ENCODE measurements at places on chromosomes 2 and 18.
A peak's percentile ranks its signal among the peaks of the same experiment; 100 is the strongest.

- DNase-seq: no peak
Measured at GRCh38 chr2:173957517-173957916, 7.7 kb downstream of the SP3 start.

GRCh38 chr18:34493099-34493544 lies 217.0 kb upstream of the DTNA start:
- DNase-seq: peak; percentile 31

GRCh38 chr18:54636217-54636616 lies 45.2 kb downstream of the DYNAP start:
- DNase-seq: no peak

DNA sequence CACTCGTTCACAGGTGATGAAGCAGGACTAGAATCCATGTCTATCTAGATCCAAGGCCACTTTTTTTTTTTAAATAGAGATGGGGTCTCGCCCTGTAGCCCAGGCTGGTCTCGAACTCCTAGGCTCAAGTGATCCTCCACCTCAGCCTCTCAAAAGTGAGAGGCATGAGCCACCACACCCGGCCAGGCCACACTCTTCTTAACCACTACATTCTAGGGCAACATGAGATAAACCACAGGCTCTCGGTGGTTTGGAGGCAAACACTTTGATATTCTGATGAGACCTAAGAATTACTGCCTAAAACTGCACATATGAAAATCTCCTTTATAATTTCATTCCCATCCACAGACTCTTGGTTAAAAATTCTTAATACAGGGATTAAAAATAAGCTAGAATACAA lies 51.8 kb downstream of the USP34 start:
- no peak for DNase-seq

GRCh38 chr2:128626760-128627511 lies 308.3 kb upstream of the HS6ST1 start:
- no peak for DNase-seq

DNA sequence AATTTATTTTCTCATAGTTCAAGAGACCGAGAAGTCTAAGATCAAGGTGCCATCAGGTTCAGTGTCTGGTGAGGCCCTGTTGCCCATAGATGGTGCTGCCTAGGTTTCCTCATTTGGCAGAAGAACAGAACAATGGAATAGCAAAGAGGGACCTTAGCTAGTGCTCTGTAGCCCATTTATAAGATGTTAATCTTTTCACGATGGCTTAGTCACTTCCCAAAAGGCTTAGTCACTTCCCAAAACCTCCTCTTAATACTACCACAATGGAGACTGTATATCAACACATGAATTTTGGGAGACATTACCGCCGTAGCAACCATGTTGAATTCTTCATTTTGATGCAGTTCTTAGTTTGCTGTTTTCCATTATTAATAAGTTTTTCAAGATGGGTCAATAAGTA lies 246.3 kb upstream of the NRP2 start:
- no peak for DNase-seq

- no peak for DNase-seq
Measured at GRCh38 chr2:230795856-230796255, 68.9 kb upstream of the ITM2C start.

GRCh38 chr2:240438810-240439697 lies 3.6 kb downstream of the GPC1 start:
- DNase-seq: no peak

- DNase-seq: no peak
Measured at GRCh38 chr2:204353823-204354222, 191.5 kb upstream of the PARD3B start.

DNA sequence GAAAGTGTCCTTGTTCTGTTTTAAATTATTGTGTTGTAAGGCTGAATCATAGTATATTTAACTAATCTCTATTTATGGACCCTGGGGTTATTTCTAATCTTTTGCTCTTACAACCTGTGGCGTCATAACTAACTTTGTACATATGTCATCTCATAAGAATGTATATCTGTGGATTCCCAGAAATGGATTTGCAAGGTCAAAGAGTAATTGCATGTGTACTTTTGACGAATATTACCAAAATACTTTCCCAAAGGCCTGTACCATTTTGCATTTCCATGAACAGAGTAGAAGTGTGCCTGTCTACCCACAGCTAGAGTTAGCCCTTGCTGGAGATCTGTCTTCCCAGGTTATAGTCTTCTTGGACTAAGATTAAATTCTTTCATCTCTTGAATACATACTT lies 42.8 kb downstream of the SEMA4F start:
- no peak for DNase-seq

DNA sequence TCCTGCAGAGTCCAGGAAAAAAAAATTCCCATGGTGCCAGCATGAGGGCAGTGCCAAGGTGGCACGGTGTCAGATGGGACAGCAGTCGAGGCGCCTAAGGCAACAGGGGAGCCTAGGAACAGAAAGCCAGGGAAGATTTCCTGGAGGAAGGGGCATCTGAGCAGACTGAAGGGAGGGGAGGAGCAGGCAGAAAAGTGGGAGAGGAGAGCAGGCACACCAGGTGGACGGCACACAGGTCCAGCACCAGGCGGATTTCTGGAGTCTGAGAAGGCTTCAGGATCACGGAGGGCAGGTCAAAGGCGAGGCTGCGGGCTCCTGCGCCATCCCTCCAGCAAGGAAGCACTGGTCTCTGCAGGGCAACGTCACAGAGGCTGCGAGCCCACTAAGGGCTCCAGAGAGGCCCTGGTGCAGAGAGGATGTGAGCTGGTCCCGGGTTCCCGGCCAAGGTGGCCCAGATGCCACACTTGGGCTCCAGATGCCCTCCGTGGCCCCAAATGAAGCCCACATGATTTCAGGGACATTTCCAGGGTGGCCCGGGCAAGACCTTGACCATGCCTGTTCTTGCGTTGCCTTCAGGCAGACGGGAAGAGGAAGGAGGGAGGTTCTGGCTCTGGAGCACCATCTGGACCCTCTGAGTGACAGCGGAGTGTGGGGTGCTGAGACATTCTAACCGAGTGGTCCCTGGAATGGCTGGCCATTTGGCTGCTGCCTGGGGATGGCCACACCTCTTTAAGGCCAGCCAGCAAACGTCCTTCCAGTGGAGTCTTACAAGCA lies 4.1 kb downstream of the HS6ST1 start:
- no peak for DNase-seq

- no peak for DNase-seq
Measured at GRCh38 chr2:205531072-205531471, 151.2 kb upstream of the NRP2 start.

DNA sequence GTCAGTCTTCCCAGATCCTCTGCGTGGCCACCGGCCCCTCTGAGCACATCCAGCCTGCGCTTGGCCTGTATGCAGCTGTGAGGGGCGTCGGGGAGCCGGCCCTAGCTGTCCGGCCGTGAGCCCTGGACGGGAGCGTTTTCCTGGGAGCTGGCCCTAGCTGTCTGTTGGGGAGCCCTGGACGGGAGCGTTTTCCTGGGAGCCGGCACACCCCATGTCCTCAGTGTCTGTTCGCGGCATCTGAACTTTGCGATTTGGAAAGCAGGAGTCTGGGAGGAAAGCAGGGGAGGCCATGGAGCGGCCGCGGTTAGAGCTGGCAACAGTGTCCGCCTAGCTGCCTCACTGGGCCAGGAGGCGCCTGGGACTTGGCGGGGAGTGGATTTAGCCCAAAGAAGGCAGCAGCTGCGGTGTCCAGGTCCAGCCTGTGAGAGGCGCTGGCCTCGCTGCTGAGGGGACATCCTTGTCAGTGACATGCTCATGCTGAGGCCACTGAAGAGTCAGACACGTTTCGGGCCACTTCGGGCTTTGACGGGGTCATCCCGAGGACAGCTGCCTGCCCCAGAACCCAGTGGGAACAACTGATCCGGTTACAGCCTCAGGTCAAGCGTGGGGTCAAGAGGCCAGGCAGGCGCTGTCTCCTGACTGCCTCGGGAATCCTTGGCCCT lies 75.8 kb downstream of the KCNG2 start:
- DNase-seq: no peak

DNA sequence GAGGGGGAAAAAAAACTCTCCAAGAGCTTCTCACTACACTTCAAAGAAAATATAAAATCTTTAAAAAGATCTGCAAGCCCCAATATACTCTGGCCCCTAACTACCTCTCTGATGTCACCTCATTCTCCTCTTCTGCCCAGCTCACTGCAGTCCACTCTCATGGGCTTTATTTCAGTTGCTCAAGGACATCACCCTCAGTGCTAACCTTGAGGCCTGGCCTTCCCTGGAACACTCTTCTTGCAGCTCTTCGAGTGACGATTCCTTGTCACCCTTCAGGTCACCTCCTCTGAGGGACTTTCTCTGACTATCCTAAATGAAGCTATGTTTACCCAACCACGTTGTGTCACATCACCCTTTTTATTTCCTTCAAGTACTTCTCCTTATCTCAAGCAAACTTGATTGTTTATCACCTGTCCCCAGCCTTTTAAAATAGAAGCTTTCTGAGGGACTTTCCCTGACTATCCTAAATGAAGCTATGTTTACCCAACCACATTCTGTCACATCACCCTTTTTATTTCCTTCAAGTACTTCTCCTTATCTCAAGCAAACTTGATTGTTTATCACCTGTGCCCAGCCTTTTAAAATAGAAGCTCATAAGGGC lies 10.4 kb downstream of the RTTN start:
- no peak for DNase-seq

GRCh38 chr2:10922307-10923007 lies 10.7 kb downstream of the KCNF1 start:
- no peak for DNase-seq

- DNase-seq: no peak
Measured at GRCh38 chr2:157559061-157559460, 69.6 kb downstream of the ACVR1C start.

DNA sequence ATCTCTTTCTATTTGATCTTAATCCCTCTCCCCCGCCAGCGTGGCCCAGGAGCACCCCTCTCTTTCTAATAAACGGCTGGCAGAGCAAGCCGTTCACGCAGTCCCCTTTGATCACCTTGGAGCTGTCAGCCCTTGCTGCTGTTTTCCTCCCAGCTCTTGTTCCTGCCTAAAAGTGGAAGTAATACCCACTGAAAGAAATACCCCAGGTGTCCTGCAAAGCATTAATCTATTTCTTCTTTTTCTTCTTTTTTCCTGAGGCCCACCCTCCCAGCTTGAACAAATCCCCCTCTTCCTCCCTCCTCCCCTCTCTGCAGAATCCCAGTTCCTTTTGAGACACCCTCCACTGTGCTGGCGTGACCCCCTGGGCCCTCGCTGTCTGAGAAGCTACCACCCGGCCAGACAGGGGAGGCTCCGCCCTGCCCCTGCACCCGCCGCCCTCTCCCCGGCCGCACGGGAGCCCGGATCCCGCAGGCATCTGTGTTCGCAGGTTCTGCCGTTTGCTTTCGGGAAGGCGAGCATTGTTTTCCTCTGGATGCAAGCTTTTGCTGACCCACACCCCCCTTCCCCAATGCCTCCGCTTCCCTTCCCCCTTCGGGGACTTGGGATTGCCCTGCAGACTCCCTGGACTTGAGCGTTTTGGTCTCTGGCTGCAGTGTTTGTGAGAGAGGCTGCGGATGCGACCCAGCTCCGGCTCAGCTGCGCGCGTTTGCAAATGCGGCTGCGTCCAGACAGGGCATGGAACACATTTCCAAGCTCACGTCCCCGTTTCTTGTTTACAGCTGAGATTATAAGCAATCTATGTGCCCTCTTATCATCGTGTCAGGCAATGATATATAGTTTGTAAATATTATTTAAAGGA lies 631.5 kb downstream of the NYAP2 start:
- peak; percentile 48 for DNase-seq

GRCh38 chr2:150088538-150088937 lies 398.9 kb downstream of the RND3 start:
- DNase-seq: no peak

GRCh38 chr2:111912547-111912946 lies 14.1 kb downstream of the MERTK start:
- DNase-seq: no peak

DNA sequence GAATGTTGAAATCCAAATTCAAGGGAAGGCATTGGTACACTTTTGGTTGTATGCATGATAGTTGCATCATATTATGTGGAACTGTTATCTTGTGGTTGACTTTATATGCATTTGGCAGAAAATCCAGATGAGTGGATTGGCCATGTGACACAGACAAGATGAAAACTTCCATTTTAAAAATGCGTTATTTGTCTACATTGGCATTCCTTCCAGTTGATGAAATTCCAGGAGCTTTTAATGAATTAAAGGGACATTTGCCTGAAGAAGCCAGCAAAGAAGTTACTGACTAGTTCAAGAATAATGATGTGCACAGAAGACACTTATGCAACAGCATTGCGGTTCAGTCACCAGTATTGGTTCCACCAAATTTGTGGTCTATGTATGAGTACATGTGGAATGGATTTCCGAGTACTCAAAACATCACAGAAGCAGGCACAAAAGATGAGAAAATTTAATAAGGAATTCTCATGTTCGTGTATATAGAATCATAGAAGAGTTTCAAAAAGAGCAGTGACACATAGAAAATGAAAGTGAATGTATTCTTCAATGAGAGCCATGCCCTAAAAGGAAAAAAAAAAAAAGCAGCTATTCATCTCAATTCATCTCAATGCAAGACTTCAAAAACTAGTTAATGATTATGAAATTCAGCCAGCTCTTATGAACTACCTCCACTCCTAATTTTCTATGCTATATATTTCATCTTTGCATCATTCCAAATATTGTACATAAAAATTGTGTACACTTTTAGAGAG lies 232.1 kb downstream of the RBM43 start:
- no peak for DNase-seq

- DNase-seq: no peak
Measured at GRCh38 chr2:239131521-239131920, 269.3 kb downstream of the HDAC4 start.

GRCh38 chr2:148789059-148789458 lies 86.0 kb upstream of the KIF5C start:
- DNase-seq: no peak

GRCh38 chr18:74899554-74899953 lies 301.9 kb downstream of the ZNF407 start:
- no peak for DNase-seq

DNA sequence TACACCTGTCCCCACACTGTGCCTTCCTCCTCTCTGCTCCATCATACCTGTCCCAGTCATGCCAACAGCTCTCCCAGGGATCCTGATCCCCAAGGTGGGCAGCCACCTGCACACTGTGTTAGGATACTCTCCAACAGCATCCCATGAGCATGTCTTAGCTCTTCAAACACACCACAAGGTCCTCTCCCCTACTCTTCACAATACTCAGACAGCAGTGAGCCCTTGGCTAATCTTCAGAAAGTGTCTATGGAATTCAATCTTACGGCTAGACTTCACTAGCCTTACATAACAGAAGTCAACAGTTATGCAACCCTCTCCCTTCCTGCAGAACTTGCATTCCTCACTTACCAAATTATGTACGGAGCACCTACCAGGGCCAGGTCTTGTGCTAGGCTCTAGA lies 79.9 kb downstream of the MYO5B start:
- no peak for DNase-seq

DNA sequence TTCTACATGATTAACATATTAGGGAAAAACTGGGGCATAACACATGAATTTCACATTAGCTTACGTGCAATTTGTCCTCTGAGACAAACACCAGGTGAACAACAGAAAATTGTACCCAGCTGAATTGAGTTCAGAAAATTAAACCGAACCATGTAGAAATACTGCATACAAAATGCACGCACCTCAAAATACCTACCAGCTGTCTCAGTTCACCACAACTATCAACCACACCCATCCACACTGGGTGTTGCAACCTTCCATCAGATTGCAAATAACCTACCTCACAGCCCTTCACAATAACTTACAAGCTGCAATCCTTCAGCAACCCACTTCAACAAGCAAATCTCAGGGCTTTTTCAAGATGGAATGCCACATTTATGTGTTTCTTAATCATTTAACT lies 55.9 kb downstream of the UNC50 start:
- DNase-seq: no peak

Data from Kasumi-1 (cell line).